ENCODE measurements at places on chromosomes 3 and 15. TPM values are rescaled to one million over a fixed set of nuclear protein-coding genes. Genes with fewer than 3 reads are reported as not detected.

Gene GOLGA6L22
- not detected for total RNA-seq

Gene GREM1
- total RNA-seq: 0.07 TPM

Gene GRIP2
- not detected for total RNA-seq

Gene PRR20G
- total RNA-seq: not detected

Gene POU1F1
- total RNA-seq: not detected

Gene MAGI1
- 28.1 TPM for total RNA-seq

Gene CAMP
- not detected for total RNA-seq

Gene CHRM5
- not detected for total RNA-seq

Gene INSYN1
- 0.26 TPM for total RNA-seq

Gene ATP8B4
- total RNA-seq: not detected

Gene SH2D7
- not detected for total RNA-seq

Data from pulmonary artery endothelial cell (primary cell).